ENCODE measurements at places on chromosomes 1 and 21.

- no peak for DNase-seq
Observed at GRCh38 chr1:209390764-209391163, 192.8 kb upstream of the CAMK1G start.

GRCh38 chr21:39422527-39423241, 22.9 kb downstream of the LCA5L start:
- DNase-seq: no peak

- no peak for DNase-seq
Observed at GRCh38 chr1:204564835-204565234, 48.6 kb downstream of the MDM4 start.

DNA sequence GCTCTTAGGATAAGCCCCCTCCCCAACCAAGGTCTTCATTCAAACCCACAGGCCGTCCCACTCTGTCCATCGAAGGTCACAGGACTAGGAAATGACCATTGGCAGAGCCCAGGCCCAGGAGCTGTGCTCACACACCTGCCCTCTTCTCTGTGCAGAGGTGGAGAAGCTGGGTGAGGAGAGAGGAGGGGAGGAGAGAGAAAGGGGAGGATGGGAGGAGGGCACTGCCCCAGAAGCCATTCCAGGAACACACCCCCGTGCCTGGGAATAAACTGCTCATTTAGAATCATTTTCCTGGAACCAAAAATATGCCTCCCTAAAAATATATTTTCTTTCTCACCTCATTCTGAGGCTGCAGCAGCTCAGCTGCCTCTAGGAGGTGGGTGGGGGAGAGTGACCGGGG, 6.4 kb upstream of the SDC3 start:
- no peak for DNase-seq

DNA sequence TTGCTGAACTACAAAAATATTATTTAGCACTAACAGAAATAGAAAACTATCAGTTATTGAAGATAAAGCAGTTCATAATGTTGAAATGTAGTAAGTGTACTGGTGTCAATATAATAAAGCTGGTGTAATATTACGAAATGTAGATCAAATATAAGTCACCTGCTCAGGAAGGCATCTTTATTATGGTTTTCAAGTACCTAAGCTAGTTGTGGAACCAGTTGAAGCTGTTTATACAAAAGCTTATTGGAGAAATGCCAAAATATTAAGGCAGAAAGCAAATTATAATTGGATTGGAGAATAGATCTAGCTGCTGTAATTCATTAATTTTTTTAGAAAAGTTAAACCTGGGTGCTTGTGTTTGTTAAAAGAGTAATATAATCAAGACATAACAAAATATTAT, 6.2 kb upstream of the MARK1 start:
- no peak for DNase-seq

DNA sequence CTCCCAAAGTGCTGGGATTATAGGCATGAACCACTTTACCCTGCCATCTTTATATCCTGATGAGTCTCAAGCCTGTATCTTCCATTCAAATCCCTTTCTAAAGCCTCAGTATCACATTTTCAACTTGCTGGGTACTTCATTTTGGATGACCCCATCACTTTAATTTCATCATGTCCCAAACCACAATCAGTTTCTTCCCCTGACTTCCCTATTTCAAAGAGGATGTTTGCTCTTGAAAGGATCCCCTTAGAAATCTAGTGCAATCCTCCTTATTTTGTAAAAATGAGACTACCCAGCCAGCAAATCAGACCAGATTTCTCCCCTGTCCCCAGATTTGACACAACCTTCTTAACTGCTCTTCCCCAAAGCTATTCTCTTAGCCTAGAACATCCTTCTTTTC, 7.0 kb upstream of the TRIT1 start:
- no peak for DNase-seq

- no peak for DNase-seq
Observed at GRCh38 chr1:247087256-247087655, 8.6 kb upstream of the ZNF670 start.

DNA sequence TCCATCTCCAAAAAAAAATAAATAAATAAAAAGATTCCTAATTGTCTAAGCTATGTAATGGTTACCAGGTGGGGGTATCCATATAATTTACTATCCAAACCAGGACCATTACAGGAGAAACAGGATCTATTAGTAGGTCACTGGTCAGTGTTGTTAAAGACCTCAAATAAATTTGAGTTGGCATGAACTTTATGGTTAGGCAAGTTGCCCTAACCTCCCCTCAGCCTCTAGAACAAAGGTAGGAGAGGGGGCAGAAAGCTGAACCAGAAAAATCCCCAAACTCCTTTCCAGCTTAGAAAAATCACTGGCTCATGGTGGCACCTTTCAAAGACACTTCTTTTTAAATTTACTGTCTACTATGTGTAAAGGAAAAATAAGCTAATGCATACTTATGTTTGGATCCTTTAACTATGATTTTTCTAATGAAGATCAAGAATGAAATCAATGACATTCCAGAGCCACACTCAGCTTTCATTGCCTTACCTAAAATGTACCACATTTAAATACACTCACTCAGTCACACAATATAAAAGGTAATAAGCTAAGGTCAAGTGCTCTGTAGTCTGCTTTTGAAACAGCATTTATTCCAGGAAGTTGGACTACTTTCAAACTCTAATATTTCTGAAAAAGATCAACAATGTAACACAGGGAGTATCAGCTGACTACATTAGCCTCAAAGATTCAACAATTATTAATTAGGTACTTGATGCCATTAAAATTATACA, 13.8 kb downstream of the EIF4G3 start:
- DNase-seq: no peak

DNA sequence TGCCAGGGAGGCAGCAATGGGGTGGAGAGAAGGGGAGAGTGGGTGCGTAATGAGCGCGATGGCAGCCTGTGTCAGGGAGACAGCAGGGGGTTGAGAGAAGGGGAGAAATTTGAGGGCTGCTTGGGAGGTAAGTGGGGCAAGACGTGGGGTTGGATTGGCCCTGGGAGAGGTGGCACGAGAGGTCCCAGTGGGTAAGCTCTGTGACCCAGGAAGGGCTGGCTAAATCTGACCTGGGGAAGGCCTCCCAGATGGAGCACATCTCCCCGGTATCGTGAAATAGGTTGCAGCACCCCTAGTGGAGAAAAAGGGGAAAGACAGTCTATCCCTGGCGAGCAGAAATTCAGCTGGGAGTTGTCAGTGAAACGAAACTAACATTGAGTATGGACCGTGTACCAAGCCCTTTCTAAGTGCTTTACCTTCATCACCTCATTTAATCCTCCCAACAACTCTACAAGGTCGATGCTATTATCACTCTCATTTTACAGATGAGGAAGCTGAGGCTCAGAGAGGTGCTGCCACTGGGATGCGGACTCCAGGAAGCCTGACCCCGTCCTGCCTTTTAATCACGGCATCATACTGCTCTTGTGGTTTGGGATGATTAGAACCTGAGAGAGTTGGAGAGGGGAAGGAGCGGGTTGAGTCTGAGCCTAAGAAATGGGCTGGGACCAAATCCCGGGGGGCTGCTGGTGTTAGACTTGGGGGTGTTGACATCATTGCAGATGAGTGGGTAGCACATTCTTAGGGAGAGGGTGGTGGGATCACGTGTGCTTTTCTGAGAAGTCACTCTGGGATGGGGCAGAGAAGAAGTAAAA, 56.6 kb upstream of the RPL11 start:
- peak; percentile 58 for DNase-seq
